ENCODE measurements at places on chromosomes 16 and 17.
A peak's percentile ranks its signal among the peaks of the same experiment; 100 is the strongest.

- DNase-seq, result no peak
Measured at GRCh38 chr17:65013613-65014391, 42.7 kb downstream of the GNA13 start.

DNA sequence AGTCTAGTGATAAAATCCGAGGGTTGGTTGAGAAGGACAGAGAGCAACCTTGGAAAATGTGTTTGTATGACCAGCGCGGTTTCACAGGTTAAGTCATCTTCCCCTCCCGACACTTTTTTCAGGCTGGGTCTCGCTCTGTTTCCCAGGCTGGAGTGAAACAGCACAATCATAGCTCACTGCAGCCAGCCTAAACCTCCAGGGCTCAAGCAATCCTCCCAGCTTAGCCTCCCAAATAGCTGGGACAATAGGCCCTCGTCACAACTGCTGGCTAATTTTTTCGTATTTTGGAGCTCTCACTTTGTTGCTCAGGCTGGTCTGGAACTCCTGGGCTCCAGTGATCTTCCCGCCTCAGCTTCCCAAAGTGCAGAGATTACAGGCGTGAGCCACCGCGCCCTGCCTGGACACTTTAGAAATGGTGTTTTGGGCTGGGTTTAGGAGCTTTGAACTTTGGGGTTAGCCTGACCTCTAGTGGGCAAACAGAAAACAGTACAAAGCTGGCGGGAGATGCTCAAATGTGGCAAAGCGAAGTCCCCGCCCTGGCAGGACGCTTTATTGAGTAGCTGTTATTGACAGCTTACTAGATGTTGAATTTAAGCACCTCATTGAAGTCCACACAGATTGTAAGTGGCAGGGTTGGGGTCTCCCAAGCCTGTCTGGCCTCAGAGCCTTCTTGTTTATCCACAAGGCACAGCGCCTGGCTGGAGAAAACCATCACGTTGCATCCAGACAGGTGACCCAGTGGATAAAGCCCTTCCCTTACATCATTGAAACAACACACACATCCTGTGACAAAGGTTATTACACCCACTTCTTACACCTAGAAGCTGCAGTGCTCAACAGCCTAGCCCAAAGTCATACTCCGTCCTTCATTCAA, 34.7 kb upstream of the RBBP6 start:
- peak; percentile 77 for DNase-seq

- no peak for DNase-seq
Measured at GRCh38 chr17:79164913-79165695, 90.5 kb downstream of the ENGASE start.

GRCh38 chr16:89786474-89787364, 29.7 kb downstream of the FANCA start:
- no peak for DNase-seq

- DNase-seq, result peak; percentile 66
Measured at GRCh38 chr16:66511602-66512271, 38.2 kb downstream of the TK2 start.

- DNase-seq, result no peak
Measured at GRCh38 chr17:73769479-73769878, 125.2 kb upstream of the SDK2 start.

- DNase-seq, result no peak
Measured at GRCh38 chr17:8629371-8630226, 926 bp downstream of the MYH10 start.
